ENCODE measurements at places on chromosomes 3 and 15. TPM values are rescaled to one million over a fixed set of nuclear protein-coding genes. Genes with fewer than 3 reads are reported as not detected.

Gene SGO1
- total RNA-seq, result 29.7 TPM

Gene CFAP44
- total RNA-seq, result 4.4 TPM

Gene AP3B2
- not detected for total RNA-seq

Gene PLAAT1
- not detected for total RNA-seq

Gene SH3GL3
- total RNA-seq, result not detected

Gene DPPA4
- total RNA-seq, result not detected

Gene SQOR
- 92.6 TPM for total RNA-seq

Gene GBE1
- total RNA-seq, result 34.9 TPM

Gene DUOXA2
- not detected for total RNA-seq

Gene CCDC39
- total RNA-seq, result not detected

Gene PROS1
- 0.80 TPM for total RNA-seq

Gene DOCK3
- total RNA-seq, result 0.93 TPM

Gene KCNMB2
- total RNA-seq, result not detected

Gene SLC38A3
- total RNA-seq, result not detected

Gene MAGI1
- total RNA-seq, result 1.1 TPM

Gene ARID3B
- total RNA-seq, result 32.7 TPM

Gene SLC26A6
- 43.7 TPM for total RNA-seq

Gene HAUS2
- total RNA-seq, result 42.1 TPM
